ENCODE measurements at places on chromosomes 7 and 10.

DNA sequence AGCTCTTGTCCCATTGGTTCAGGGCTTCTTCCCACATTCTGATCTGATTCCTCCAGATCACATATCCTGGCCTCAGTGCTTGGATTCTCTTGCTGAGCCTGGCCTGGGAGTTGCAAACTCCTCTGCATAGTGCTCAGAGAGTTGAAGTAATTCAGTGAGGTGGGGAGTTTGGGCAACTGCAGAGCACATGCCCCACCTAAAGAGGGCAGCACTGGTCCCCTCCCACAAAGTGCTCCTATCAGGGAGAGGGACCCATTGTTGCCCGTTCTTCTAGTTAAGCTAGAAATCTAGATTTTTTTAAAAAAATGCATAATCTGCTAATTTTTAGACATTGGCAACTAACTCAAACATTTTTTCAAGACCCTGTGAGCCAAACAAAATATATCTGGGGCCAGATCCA is 45.1 kb downstream of the CHN2 start:
- no peak for DNase-seq

GRCh38 chr7:49172639-49173038 is 248.3 kb downstream of the CDC14C start:
- no peak for DNase-seq

DNA sequence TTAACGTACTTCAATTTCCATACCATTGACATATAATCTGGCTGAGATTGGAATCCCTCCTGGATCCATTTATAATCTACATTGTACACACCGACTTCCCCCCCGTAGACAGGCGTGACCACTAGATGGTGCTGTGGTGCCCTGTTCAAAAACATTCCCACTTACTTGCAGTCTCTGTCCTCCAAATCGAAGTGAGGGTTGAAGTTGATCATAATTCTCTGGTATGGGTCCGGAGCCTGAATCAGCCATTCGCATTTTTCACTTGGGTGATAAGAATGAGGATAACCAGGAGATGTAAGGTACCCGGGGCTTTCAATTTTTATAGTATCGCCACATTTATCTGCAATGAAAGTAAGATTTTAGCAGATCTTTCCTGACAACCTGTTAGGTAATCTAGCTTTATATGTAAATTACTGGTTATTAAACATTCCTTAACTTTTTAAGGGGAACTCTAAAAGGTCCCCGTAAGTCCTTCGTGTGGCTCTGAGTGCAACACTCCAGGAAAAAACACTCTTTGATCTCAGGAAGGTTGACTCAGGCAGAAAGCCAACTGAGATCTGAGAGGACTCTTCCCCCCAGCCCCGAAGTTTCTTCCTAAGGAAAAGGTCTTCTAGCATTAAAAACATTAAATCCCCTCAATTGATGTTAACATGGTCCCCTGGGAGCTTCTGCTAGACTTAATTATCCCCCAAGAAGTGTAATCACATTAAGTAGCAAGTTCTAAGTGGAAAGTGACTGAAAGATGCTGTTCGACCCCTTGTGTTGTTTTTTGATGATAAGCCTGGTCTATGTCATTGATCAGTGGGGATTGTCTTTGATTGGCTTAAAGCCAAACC is 3.7 kb downstream of the NRP1 start:
- DNase-seq: peak; percentile 54

DNA sequence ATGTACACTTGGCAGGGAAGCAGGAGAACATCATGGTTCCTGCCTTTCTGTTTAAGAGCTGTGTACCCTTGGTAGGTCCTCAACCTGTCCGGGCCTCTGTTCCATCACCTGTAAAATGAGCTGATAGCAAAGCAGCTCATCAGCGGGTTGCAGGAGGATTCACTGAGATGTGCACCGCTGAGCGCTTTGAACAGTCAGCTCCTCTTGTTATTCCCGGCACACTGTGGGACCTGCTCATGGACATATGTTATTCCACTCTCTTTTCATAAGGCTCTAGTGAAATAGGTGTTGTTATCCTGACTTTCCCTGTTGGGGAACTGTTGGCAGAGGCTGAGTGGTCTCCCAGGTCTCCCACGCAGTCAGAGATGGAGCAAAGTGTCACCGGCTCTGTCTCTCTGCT is 497.5 kb upstream of the ZMIZ1 start:
- no peak for DNase-seq
